ENCODE measurements at places on chromosomes 16 and 17. TPM values are rescaled to one million over a fixed set of nuclear protein-coding genes. Genes with fewer than 3 reads are reported as not detected.

Gene MYOCD
- not detected for total RNA-seq

Gene LDAF1
- total RNA-seq: 10.6 TPM

- DNase-seq: peak; percentile 79
Observed at GRCh38 chr17:43010667-43011308, 4.2 kb downstream of the IFI35 start.

DNA sequence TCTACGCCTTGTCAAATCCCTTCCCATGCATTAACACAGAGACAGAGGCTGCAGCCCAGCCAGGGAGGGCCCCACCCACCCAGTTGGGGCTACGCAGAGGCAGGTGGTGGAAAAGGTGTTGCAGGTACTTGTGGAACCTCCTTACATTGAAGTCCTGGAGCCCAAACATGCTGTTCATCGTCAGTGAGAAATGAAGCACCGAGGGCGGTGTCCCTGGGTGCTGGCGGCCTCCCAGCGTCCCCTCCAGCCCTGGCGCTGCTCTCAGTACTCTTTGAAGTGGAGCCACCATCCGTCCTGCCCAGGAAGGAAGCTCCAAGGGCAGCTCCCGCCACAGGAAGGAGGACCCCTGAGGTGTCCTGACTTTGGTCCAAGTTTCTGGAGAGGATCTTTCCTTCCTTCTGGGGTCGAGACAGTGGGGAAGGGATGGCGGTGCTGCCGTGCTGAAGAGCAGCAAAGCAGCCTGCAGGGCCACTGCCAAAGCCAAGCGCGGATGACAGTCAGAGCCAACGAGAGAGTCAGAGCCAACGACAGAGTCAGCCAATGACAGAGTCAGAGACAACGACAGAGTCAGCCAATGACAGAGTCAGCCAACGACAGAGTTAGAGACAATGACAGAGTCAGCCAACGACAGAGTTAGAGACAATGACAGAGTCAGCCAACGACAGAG is 23.4 kb downstream of the LMF1 start:
- no peak for DNase-seq

- DNase-seq: no peak
Observed at GRCh38 chr17:39722965-39723848, 7.1 kb downstream of the MIEN1 start.

Measured in A172 (cell line).